ENCODE measurements at places on chromosomes 1 and 21.

DNA sequence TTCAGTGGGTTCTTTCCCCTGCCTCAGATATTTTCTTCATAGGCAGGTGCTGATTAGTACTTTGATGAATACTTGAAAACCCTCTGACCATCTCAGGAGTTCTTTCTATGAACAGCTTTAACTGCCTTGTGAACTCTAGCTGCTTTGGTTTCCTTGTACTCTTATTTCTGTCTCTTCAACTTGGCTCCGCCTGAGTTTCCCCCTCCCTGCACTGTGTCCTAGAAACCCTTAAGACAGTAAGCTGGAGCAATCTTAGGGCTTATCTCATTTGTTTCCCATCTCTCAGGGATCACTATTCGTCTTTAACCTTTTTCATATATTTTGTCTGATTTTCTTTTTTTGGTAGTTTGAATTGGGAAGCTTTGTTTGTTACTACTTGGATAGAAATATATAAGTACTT lies 99.1 kb downstream of the PKN2 start:
- DNase-seq = no peak

DNA sequence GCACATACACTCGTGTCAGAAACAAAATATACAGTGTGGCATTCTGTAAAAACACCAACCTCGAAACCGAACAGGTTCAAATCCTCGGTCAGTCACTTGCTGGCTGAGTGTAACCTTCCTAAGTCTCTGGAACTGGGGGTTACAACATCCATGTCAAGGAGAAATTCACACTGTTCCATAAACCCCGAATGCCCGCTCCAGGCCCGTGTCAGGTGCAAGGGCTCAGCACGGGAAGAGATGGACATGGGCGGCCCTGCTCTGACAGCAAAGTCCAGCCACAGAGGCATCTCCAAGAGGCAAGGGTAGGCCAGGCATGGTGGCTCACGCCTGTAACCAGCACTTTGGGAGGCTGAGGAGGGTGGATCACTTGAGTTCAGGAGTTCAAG lies 79.5 kb downstream of the SLC66A1 start:
- DNase-seq = no peak

GRCh38 chr1:219413536-219413935 lies 199.4 kb downstream of the ZC3H11B start:
- no peak for DNase-seq

- DNase-seq = no peak
Observed at GRCh38 chr1:179230721-179231120, 1.2 kb upstream of the ABL2 start.

DNA sequence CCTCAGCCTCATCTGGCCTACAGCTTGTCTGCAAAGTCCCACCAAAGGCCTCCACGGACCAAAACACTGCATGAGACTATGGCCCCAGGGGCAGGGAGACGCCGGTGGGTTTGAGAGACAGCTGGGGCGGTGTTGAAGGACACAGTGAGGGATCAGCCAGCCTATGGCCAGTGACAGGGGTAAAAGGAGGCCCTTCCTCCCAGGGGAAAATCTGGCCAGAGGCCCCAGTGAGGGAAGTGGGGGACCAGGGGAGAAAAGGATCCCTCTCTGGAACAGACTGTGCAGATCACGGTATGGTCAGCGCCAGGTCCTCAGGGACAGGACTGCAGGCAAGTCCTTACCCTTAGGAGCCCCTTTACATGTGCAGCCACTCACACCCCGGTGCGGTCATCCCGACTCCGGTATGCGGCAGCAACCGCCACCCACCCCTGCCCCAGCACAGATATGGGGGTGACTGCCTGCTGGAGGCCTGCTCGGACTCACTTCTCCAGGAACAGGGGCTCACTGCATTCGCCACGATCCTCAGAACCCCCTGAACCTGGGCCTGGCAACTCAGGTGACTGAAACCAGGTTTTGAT lies 1.3 kb downstream of the CERS2 start:
- no peak for DNase-seq

GRCh38 chr1:155166471-155167165 lies 6.5 kb downstream of the KRTCAP2 start:
- no peak for DNase-seq

DNA sequence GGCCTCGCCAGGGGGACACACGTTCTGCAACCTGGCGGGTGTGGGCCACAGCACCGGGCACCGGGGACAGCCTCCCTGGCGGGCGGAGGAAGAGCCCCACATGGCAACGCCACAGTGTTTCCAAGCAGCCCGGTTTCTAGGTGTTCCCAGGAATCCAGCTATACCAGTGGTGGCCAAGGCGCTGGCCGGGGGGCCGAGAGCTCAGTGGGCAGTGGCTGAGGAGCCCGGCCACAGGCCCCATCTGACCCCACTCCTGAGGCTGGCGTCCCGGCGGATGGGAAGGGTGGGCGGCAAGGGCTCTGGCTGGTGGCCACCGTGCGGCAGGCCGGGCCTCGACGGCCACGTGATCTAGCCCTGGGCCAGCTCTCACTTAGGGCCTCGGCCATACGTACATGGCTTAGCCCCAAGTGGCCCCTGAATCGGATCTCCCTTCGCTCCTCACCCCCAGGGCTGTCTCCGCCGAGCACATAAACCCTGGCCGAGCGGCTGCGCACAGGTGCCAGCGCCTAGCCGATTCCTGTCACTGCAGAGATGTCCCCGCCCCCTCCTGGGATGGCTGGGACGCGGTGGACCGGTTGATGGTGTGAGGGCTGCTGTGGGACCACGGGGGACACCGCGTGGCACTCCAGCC lies 68.7 kb downstream of the MORN1 start:
- no peak for DNase-seq

- no peak for DNase-seq
Observed at GRCh38 chr21:26148071-26148839, 22.3 kb downstream of the APP start.

- no peak for DNase-seq
Observed at GRCh38 chr1:60924165-60924564, 158.2 kb upstream of the NFIA start.

- DNase-seq = no peak
Observed at GRCh38 chr1:43121256-43121900, 50.7 kb downstream of the EBNA1BP2 start.

DNA sequence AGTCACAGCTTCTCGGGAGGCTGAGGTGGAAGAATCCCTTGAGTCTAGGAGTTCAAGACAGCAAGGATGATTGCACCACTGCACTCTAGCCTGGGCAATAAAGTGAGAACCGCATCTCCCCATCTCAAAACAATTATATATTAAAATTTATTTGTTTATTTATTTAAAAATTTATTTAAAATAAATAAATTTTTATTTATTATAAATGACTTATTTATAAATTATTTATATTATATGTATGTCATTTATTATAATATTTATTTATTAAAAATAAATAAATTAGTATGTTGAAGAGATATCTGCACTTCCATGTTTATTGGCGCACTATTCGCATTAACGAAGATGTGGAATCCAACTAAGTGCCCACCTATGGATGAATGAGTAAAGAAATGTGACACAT lies 683.2 kb upstream of the BRINP3 start:
- DNase-seq = no peak

Data from GOT3 (cell line).